ENCODE measurements at places on chromosomes 11 and 22.
A peak's percentile ranks its signal among the peaks of the same experiment; 100 is the strongest.

- no peak for DNase-seq
Observed at GRCh38 chr22:37887584-37888378, 18.3 kb upstream of the MICALL1 start.

DNA sequence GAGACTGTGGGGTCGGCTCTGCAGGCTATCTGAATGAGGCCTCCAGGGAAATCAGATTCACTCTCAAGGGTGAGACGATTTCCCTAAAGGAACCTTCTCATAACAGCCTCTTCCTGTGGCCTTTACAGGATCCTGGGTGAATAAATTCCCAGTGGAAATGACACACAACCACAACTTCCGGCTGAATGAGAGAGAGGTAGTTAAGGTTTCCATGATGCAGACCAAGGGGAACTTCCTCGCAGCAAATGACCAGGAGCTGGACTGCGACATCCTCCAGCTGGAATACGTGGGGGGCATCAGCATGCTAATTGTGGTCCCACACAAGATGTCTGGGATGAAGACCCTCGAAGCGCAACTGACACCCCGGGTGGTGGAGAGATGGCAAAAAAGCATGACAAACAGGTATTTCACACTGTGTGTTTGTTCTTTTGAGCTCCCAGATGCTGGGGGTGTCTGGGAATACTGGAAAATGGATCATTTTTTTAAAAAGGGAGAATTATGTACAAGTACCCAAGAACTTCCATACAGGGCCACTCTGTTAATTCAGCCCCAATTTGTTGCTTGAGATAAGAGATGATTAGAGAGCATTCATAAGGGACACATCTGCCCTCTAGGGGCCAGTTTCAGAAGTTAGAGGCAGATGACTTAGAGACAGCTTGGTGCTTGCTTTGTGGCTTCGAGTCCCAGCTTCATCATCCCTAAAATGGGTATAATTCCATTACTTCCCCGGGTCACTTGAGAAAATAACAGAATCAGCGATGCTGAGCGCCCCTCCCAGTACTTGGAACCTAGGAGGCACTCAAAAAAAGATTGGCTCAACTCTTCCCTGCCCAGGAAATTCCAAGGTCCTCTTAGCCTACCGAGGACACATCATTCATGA, 10.2 kb downstream of the SERPIND1 start:
- DNase-seq: peak; percentile 20

DNA sequence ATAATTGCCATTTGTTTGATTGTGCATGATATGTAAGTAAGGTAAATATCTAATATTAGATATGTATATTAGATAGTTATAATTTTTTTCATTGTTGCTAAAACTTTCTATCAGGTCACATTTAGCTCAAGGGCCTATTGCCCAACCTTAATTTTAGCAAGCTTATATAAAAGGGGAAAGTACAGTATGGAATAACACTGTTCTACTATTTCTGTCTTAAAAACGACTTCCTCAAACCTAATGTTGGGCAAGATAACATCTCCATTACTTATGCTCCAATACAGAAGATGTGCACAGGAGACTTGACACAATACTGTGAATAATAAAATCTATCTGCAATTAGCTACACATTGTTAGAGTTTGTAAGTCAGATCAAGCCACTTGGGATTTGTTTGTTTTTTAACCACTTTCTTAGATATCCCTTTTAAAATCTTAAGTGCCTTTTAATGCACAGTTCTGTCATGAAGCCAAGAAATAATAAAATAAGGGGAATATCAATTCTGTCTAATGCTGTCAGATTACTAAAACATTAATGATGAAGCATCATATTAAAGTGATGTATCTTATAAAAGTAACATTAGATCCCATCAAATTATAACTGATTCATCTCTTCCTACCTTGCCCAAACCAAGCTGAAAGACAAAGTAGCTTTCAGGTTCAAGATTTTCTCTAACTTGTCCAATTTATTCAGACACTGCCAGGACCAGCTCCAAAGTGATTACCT, 98.1 kb downstream of the SIK3 start:
- no peak for DNase-seq

DNA sequence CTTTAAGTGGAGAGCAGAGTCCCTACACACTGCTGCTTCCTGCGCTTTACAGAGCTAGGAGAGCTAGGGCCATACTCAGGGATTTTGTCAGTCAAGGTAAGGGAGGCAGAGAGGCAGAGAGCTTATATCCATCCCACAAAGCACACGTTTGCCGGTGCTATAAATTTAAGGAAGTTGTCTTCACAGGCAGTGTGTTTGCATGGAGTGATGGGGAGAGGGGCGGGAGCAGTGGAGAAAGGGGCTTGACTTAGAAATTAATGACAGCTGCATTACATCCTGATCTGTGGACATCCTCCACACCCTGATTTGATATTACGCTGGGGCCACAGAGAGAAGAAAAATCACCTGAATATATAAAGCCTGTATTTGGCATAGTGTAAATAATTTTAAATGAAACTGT, 84.1 kb downstream of the NTM start:
- no peak for DNase-seq

DNA sequence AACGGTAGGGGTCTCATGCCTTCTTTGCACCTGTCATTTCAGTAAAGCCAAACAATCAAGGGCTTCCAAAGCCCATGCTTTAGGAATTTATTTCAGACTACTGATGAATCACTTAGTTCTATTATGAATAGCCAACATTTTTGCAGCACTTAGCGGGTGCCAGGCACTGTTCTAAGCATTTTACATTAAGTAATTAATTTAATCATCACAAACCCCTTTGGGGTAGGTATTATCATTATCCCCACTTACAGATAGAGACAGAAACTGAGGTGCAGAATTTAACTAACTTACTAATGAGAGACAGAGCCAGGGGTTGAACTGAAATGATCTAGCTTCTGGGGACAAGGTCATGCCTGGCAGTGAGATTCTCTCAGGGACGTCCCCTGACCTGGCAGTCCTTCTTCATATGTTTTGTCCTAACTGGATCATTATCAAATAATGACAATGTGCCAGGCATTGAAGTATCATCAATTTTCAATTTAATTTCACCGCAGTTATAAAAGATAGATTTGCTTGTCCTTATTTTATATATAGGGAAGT, 31.7 kb upstream of the NAV2 start:
- DNase-seq: no peak

DNA sequence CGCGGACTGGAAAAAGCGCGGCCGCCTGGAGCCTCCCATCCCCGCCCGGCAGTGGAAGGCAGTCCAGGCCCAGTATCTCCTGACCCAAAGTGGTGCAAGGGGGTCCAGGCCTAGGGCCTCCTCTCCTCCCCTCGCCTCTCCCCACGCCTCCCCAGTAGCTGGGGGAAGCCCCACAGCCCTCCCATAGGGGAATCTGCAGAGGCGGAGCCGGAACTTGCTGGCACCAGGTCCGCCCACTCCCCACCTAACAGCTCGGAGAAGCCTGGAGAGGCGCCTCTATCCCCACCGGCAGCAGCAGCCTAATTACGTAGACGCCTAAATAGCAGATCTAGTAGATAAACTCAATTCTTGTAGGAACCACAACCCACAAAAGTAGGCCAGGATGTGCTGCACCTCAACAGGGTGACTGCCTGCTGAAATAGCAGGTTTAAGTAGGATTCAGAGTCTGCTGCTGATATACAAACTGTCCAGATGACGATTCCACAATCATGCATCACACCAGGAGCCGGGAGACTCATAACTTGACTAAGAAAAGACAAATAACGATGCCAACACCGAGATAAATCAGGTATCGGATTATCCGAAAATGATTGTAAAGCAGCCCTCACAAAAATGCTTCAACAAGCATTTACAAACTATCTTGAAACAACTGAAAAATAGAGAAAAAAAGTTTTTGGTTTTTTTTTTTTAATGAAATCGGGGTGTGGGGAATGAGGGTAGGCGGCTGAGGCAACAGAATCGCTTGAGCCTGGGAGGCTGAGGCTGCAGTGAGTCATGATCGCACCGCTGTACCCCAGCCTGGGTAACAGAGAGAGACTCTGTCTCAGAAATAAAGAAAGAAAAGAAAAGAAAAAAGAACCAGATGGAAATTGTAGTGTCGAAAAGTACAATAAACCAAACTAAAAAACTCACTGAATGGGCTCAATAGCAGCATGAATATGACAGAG, 11.4 kb upstream of the BRD1 start:
- DNase-seq: peak; percentile 87

- DNase-seq: no peak
Observed at GRCh38 chr11:93491973-93492372, 51.2 kb downstream of the SMCO4 start.
